ENCODE measurements at places on chromosomes 2 and 18.

- no peak for DNase-seq
These were observed 103.0 kb downstream of the MAPK4 start for GRCh38 chr18:50662775-50663383.

DNA sequence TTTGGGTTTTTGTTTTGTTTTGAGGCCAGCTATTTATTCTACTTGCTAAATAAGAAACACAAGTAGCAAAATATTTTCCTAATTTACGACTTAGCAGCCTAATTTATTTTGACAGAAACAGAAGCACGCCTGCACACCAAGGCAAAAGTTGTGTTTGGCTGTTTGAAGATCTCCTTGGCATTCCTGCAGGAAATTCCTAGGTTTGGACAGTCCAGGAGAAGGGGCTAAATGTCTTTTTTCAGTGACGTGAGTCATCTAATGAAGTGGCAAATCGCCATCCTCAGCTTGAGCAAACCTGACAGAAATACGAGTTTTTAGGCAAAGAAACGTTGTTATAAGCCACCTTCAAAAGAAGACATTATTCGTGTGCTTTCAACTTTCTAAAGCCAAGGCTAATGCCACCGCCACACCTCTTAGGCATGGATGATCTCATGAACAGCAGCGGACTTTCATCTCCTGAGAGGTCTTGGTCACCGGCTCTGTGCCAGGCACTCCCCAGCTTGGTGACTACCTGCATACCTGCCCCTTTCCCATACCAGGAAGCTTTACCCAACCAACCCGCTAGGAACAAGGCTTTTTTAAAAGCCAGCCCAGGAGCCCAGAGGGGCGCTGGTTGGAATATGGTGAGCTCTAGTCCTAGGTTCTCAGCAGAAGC is 30.9 kb downstream of the STK39 start:
- no peak for DNase-seq

- DNase-seq, result no peak
These were observed 948.0 kb downstream of the DSC3 start for GRCh38 chr18:30094556-30094955.

DNA sequence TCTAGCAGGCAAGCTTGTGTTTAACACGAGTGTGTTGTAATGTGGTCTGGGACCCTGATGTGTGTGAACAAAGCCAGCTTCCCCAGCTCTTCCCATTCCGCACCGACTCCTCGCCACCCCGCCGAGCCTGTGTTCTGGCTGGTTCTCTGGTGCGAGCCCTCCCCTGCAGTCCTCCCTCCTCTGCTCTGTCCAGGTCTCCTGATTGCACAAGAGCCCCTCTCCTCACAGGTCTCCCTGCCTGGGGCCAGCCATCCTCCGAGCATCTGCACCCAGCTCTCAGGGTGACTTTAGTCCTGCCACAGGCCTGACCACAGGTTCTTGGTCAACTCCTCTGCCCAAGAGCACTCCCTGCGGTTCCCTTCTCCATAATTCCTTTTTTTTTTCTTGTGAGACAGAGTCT is 13.2 kb downstream of the SLC66A3 start:
- no peak for DNase-seq
